Stimulated activated naive CD8-positive, alpha-beta T cell treated with anti-CD3 and anti-CD28 coated beads, Interleukin-15, amount 100 ng/mL, for 72 hours (primary cell): ENCODE measurements at places on chromosomes 2 and 18.
A peak's percentile ranks its signal among the peaks of the same experiment; 100 is the strongest.

GRCh38 chr2:17851731-17852585, 26.5 kb upstream of the KCNS3 start:
- peak; percentile 11 for DNase-seq

- DNase-seq: no peak
These were observed 66.3 kb upstream of the GLI2 start for GRCh38 chr2:120669121-120669952.

- no peak for DNase-seq
These were observed 21.6 kb downstream of the SLC38A11 start for GRCh38 chr2:164933671-164934189.

GRCh38 chr18:79322441-79322840, 73.3 kb upstream of the NFATC1 start:
- DNase-seq: no peak

DNA sequence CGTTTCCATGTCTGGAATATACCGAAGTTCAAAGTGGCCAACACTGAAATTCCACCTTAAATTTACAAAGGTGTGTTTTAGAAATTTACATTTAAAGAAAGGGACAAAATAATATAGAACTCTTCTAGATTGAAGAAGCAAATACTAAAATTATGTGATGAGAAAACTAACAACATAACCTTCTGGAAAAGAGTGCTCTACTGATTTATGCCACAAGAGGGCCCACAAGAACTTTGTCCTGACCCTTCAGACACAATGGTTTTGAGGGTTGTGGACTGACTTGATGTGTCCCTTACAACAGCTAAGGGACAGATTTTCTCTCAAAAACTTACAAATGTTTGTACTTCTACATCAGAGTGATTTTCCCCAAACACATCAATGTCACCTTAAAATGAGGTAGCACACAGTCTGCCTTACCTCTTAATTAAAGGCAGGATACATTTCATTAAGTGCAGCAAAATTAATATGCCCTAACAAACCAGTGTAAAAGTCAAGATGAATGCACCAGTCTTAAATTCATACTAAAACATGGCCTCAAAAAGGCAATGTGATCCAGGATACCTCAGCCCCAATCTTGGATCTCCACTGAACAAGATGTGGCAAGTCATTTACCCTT, 36.2 kb downstream of the EIF2AK3 start:
- peak; percentile 30 for DNase-seq

DNA sequence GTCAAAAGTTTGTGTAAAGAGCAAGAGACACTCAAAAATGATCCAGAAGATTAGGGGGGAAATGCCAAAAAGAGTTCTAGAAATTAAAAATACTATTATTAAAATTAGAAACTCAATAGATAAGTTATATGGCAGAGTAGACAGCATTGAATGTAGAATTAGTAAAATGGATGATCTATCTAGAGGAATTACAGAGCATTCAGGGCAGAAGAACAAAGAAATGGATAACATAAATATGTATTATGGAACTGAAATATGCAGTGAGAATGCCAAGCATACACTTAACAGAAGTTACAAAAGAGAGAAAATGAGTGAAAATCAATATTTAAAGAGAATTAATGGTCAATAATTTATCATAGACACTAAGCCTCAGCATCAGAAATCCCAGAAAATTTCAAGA, 33.2 kb upstream of the OR6B3 start:
- no peak for DNase-seq

DNA sequence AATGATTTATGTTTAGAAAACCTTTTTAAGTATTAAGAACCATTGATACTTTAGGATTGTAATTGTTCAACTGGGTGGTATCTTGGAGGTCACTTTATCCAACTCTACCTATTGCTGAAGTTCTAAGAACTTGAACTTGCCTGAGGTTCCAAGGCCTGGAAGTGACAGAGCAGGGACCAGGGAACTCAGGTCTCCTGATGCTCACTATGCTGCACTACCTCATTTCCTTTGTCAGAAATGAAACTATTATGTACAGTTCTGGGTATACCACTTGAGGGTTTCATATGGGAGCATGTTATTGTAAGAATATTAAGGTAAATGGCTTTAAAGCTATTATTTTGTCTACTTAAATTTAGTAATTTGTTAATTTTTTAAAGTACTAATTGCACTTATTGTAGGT, 3.0 kb downstream of the MBD5 start:
- no peak for DNase-seq

DNA sequence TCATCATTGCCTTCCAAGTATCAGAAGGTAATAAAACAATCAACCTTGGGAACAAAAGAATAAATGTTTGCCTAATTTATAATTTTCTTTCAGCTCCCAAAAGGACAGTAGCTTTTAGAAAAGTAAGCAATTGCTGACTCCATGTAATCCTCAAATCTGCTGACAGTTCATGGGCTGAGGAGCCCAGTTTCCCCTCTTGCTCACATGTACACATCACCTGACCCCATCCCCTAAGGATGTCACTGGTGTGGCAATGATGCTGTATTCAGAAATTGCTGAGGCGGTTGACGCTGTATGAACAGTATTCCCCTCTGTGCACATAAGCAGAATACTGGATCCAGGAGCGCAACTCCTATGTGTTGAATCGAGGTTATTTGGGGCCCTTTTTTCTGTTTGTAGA, 56.1 kb upstream of the LYPD1 start:
- no peak for DNase-seq

DNA sequence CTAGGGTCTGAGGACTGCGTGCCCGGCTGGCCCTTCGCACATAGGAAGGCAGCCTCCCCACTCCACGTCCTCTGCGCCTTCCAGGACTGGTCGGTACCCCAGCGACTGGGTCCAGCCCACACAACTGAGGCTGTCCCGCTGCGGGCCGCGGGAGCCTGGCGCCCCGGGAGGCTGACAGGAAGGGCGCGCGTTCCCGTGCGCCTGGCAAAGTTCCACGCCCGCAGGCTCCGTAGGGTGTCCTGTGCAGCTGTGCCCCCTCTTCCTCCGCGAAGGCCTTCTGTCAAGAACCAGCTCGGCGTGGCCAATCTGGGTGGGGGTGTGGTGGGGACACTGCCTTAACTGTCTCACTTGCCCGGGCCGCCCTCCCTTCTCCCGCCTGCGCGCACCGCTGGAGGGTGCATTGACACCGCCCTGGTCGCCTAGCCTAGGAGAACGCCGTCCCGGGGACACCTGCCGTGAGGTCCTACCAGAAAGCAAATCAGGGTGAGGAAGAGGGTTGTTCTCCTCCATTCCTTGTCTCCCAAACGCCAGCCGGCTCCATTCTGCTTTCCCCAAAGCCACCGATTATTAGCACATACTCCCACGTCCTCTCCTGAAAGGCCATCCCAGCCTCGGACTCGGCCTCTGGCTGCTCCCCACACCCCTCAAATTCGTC, 618 bp upstream of the LYPD1 start:
- no peak for DNase-seq

GRCh38 chr2:192070099-192070498, 124.6 kb downstream of the TMEFF2 start:
- DNase-seq: no peak

- no peak for DNase-seq
These were observed 780.4 kb upstream of the NRXN1 start for GRCh38 chr2:51812138-51812866.

DNA sequence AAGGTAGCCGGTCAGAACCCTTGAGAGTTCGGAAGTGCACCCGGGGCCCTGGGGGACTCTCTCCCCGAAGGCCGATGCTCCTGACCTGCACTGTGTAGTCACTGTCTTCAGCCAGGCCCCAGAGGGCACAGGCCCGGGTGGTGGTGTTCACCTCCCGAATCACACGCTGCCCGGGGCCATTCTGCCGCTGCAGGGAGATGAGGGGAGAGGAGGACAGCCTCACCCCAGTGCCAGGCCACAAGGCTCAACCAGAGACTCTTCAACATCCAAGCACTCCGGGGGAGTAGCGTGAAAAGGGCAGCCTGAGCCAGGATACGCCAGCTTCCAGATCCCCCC, 1.1 kb downstream of the FNDC4 start:
- no peak for DNase-seq

- DNase-seq: peak; percentile 75
These were observed at the start of gene OSBPL6 for GRCh38 chr2:178193823-178194599. Gene OSBPL6 (plus strand): TSS chr2:178194512. CDS start chr2:178306185, 111,673 bp downstream.

- DNase-seq: no peak
These were observed 13.5 kb upstream of the IL1RL1 start for GRCh38 chr2:102297891-102298290.

- no peak for DNase-seq
These were observed 679.8 kb upstream of the NRXN1 start for GRCh38 chr2:51711766-51712165.

GRCh38 chr18:36181441-36181840, 5.9 kb upstream of the MOCOS start:
- DNase-seq: no peak

DNA sequence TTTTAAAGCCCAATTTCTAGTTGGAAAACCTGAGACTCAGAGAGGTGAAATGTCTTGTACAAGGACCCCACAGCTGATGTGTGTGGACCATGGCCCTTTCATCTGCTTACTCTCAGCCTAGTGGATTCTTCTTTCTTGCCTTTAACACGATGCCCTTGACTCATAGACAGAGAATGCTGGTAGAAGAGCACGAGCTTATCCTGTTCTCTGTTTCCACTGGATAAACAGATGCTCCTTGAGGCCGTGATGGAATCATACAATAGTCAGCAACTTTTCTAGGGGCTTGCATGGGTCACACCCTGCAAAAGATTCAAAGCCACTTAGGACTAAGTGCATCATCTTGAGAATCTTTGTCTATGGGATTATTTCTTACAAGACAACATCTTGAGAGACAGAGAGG, 50.9 kb downstream of the MYCN start:
- DNase-seq: no peak

- no peak for DNase-seq
These were observed 456 bp downstream of the LRP1B start for GRCh38 chr2:142130111-142131009.

DNA sequence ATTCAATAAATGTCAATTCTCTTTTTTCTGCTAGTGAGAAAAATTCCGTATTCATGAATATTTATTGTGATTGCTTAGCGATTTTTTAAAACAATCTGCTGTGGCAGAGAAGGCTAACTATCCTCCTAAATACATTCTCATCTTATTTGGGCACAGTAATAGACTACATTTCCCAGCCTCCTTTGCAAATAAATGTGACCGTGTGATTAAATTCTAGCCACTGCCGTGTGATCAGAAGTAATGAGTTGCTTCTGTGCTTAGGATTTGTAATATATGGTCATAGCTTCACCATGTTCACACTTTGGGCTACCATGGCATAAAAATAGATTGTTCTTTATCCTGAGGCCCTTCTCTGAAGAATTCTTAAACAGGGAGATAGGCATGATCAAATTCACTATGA, 179.6 kb downstream of the FAM124B start:
- no peak for DNase-seq

DNA sequence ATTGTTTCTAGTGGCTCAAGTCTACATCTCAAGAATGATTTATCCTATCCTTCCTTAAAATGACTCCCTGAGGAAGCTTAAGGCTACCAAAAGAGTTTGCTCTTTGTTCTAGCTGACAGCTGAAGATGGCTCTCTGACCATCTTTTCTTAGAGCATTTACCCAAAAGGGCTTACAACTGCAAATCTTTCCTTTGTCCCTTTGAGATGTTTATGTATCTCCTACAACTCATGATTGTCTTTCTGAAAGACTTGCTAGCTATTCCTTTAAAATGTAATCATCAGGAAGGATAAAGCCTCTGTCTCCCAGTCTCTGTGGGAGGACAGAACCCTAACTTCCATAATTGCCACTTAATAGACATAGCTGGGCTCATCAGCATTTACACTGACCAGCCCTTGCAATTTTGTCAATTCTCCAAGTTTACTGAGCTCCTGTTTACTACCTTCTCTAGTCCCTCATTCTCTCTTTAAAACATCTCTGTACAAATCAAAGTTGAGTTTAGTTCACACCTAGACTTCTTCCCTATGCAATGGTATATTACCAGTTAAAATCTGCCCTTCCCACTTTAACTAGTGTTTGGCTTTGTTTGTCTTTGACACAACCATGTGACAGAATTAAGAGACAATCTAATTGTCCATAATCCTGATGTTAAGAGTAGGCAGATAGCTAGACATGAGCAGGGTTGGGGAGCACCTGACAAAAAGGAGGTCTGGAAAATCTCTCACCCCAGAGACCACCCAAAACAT, 188.2 kb downstream of the PTH2R start:
- no peak for DNase-seq

DNA sequence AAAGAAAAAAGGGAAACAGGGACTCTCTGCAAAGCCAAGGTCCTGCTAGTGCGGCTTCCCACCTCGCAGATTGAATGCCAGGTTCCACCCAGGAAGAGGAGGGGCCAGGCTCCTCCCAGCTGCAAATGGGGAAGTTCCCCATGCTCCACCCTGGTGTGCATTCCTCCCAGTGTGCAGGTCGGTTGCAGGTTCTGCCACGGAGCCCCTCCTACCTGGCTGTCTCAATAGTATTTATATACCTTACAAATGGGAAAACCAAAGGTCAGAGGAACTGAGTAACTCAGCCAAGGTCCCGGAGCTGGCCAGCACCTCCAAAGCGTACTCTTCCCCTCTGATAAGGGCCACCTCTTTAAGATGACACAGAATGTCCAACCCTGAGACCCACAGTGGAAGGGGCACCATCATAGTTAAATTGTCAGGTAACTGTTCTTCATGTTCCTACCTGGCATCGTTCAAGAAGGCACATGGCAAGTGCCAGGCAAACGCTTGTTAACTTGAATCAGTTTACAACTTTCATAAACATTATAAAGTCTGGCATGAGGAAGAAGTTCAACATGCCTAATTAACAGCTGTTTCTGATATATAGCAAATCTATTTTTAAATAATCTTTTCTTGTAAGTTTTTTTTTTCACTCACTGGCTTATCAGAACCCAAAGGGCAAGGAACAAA, 35.5 kb downstream of the POU3F3 start:
- no peak for DNase-seq

GRCh38 chr18:12422936-12423335, 15.2 kb downstream of the PRELID3A start:
- no peak for DNase-seq

DNA sequence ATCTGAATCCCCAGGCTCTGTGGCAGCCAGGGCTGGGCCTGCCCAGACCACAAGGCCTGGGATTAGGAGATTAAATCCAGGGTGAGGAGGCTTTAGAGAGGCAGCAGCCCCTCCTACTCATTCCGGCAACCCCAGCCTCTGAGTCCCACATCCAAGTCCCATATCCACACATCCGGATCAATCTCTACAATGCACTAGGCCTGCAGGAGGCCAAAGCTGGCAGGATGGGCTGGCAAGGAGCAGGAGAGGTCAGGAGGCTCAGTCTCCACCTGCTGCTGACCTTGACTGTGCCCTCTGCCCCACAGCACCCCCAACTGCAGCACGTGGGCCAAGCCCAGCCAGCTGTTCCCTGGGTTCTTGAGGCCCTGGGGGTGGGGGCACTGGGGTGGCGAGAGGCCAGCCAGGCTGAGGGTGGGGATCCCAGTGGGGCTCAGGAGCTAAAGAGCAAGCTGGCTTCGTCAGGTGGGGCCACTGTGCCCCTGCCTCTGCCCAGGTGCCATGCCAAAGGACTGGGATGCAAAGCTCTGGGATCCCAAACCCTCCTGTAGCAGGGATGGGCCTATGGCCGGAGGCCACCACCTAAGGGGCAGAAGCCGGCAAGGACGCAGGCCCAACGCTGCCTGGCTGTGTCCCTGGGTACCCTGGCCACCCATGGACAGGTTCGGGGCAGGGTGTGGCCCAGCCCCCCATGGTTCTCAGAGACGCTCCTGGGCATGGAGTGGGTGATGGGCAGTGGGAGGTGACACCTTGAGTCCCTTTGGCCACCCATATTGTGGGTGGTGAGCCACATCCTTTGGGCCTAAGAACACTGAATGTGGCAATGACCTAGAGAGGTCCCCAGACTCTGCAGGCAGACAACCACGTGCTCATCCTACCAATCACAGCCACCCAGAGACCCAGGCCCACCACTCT, 3.2 kb downstream of the KIF1A start:
- no peak for DNase-seq

- no peak for DNase-seq
These were observed 17.5 kb downstream of the CYRIA start for GRCh38 chr2:16647992-16648617.
